ENCODE measurements at places on chromosomes 12 and 14.

- no peak for DNase-seq
Observed at GRCh38 chr14:36518586-36519430, 1.2 kb downstream of the NKX2-1 start.

DNA sequence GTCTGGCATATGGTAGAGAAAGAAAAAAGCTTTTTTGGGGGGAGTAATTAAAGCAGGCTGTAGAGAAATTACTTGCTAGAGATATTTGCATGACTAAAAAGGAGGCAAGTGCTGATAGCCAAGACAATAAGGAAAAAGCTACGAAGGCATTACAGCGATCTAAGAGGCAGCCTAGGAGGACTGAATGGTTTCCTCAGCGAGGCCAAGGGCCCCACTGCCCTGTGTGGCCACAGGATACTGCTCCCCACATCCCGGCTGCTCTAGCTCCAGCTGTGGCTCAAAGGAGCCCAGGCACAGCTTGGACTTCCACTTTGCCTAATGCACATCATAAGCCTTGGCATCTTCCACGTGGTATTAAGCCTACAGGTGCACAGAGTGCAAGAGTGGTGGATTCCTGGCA is 53.6 kb downstream of the LRRIQ1 start:
- no peak for DNase-seq

DNA sequence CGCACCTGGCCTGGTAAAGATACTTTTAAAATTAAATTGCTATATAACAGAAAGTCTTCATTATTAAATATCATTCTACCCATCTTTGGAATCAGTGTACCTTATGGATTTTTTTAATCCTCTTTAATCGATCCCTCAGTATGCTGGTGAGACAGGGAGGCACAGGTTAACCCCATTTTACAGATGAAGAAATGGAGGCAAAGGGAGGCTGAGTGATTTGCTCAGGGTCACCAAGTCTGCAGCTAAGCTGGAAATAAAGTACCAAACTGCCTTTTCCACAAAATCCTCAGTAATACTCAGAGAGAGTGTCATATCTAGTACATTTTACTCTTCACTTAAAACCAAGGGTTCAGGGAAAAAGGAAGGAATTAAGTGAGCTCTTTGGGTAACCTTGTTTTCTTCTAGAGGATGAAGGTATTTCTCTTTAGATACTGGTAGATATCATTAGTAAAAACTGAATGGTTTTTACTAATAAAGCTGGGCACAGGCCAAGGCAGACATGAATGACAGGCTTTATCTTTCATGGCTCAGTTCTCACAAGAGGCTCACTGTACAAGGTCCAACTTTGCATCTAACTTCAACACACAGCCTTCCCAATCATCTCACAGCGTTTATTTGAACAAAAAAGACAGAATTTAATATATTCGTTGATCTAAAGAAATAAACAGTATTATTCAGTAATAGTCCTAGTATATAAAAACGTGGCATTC is 35.3 kb upstream of the TTC7B start:
- no peak for DNase-seq

DNA sequence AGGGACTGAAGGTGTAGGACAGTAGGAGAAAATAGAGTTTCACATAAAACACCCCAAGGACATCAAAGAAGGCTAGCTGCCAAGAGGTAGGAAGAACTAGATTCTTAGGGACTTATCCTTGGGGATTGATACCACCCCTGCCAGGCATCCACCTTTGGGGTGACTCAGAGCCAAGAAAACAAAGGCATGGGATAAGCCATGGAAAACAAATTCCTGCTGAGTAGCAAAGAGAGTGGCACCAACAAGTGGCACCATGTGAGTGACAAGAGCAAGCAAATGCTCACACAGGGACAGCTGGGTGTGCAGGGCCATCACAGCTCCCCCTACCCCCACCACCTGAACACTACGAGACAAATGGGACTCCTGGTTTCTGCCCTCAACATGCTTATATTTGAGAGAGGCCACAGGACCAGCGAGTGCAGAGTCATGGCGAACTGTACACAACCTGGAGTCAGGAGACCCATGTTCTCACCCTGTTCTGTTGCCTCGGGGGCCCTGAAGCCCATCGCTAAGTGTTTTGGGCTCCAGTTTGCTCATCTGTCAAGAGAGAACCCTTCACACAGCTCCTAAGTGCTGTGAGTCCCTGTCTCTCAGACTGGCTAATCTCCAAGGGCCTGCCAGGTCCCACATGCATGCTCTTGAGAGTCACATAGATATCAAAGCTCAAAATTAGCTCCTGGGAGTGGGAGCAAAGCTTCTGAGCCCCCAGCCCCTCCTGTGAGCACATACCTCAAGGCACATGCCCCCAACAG is 91.9 kb downstream of the DPF3 start:
- DNase-seq = no peak

- no peak for DNase-seq
Observed at GRCh38 chr14:22900081-22900799, 17.2 kb downstream of the REM2 start.

GRCh38 chr14:99715266-99716000 is 31.3 kb downstream of the CYP46A1 start:
- no peak for DNase-seq
